SW480 (cell line): ENCODE measurements at places on chromosomes 7 and 10.
A peak's percentile ranks its signal among the peaks of the same experiment; 100 is the strongest.

DNA sequence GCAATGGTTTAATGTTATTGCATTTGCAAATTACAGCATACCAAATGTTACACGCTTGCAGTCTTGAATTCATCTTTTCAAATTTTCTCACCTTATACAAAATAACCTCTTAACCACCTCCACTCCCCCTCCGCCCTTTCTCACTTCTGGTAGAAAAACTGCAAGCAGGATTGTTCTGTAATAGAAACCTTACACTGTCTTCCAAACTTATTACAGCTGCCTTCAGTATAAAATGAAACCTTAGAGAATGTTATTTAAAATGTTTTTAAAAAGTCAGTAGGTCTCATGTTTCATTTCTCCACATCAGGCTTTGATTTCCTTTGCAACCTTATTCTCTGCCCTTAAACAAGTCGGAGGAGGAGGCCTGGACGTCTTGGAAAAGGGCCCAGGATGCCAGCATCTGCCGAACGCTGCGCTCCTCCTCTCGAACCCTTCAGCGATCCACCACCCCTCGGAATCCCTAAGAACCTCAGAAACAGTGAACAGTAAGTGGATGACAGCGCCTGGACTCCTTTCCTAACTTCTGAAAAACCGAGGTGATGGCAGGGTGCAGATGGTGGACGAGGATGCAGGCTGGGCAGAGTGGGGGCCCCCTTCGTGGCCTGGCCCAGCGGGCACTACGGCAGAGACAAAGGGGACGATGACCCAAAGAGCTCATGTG, 74.0 kb downstream of the FGFR2 start:
- no peak for DNase-seq

GRCh38 chr7:13050703-13051102, 363.3 kb downstream of the ARL4A start:
- no peak for DNase-seq

DNA sequence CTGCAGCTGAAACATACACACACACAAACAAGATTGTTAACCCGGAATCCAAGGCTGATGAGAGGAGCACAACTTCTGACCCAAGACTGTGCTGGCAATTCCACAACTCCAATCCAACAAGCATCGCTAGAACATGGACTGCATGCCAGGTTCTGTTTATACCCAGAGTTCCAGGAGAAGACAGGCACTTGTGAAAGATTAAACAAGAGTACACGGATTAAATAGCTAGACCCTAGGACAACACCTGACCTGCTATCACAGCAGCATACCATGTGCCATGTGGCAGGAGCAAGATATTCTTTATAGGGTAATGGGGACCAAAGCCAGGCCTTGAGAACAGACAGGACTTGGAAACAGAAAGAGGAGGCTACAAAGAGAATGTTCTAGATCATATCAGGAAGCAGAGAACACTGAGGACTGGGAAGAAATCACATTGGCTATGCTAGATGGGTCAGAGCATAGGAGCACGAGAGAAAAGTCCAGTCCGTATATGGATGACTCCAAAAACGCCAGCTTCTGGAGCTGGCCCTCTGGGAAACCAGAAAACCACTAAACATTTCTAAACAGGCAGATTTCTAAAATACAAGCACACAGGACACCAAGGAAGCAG, 83.7 kb upstream of the ATP6V0A4 start:
- DNase-seq, result no peak

- no peak for DNase-seq
Observed at GRCh38 chr10:72097448-72098300, 9.3 kb upstream of the SPOCK2 start.

DNA sequence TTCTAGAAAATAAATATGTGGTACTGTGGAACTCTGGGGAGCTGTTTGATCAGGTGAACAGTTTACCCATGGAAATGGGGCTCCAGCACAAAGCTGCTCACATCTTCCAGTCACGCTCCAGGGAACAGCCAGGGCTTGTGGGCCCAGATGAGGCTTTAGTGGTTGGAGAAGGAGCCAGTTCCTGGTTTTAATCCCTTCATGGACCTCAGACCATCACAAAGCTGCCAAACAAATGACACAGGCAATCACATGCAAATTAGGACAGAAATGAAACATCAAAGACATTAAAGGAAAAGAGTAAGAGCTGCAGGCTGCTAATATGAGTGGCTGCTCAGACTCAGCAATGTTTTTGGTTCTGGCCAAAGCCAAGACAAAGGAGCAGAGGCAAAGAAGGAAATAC, 2.2 kb upstream of the ATP6V0E2 start:
- DNase-seq, result peak; percentile 57

DNA sequence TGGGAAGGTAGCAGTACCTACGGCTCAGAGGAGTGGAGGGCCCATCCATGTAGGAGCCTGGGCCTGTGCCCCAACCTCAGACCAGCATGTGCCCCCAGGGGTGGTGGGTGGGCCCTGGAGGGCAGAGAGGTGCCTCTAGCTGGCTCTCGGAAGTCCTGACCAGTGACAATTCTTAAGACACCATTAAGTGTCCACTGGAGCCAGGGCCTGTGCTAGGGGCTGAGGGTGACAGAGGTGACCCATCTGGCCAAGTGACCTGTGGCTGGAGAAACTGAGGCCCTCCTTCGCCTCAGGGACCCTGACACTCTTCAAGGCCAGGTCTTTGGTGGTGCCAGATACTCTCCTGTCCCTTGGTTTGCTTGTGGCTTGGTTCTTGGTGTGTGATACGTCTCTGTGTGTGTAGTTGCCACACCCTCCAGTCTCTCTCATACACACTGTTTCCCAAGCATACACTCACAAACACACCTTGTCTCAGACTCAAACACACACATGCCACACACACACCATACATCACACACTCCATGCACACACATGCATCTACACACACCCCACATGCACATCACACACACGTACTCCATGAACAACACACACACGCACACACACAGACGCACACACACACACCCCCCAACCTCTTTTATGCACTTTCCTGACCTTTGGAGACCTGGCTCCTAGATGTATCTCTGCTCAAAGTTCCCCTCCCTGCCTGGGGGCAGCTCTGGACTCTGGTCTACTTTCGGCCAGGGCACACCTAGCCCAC, 897 bp upstream of the RAMP3 start:
- no peak for DNase-seq

DNA sequence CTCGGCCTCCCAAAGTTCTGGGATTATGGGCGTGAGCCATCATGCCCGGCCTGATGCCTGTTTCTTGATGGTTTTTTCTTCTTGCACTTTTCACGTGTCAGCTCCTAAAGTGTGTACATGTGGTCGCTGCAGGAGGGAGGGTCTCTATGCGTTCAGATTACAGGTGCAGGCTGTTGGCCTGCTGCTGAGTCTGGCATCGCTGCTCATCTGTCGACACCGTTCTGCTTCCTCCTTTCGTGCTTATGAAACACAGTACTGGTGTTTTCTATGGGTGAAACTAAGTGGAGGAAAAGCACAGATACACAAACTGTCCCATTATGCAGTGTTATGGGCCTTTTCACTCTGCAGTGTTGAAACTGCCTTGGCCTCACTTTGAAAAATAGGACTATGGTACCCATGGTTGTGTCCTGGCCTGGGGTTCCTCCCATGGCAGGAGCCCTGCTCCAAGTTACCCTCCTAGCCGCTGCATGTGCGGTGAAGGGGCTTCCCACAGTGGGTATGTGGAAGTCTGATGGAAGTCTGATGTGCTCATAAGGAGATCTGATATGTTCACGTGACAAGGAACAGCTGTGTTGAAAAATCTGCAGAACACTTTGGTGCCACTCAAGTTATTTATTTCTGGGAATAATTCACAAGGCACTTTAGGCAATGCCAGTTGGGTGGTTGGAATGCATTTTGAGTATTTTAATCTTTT, 23.5 kb downstream of the OGDH start:
- no peak for DNase-seq

DNA sequence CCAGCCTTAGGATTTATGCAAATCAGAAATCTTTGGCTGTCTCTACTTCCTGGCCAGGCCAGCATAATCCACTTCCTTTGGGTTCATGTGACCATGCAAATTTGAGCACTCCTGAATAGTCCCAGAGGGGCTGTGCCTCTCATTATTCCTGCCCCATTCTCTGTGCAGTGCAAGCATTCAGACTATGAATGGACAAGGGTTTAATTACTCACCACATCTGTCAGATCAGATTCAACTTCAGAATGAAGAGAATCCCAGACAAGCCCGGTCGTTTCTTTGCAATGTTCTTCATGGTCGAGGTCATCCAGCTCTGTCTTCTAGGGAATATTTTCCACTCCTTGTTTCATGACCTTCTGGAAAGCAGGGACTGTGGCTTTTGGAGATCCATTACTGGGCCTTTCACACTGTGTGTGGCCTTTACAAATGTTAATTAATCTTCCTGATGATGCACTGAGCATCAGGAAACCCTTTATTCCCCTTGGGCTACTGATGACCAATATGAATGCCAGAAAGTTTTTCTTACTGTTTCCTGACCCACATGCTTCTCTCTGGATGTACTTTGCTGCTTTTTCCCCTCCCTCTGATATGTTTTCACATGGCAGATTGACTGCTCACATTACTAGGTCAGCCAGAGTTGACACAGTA, 217.6 kb upstream of the TCF7L2 start:
- DNase-seq, result peak; percentile 16

DNA sequence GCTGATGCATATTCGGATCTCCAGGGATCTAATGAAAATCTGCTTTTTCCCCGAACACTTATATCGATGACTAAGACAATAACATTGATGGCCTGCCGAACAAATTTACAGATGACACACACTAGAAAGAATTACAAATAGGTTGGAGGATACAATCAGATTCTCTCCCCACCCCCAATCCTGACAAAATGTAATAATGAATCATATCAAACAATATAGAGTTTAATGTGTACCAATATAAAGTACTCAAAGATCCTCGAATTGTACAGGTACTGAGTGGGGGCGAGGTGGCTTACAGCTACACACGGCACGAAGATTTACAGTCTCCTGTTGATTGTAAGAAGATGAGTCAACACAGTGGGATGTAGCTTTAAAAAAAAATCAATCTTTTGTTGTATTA, 182.7 kb upstream of the MKLN1 start:
- DNase-seq, result no peak

- no peak for DNase-seq
Observed at GRCh38 chr10:33776419-33777070, 442.1 kb upstream of the NRP1 start.
